T follicular helper cell (primary cell): ENCODE measurements at places on chromosomes 11 and 22.

DNA sequence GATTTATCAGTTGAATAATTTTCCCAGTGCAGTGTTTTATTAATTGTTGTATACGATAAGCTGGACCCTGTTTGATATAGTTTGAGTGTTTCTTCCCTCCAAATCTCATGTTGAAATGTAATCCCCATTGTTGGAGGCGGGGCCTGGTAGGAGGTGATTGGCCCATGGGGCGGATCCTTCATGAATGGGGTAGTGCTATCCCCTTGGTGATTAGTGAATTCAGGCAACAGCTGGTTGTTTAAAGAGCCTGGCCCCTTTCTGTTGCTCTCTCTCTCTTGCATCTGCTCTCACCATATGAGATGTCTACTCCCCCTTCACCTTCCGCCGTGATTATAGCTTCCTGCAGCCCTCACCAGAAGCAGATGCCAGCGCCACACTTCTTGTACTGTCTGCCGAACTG, 1.5 kb downstream of the OR5A1 start:
- DNase-seq, result no peak

DNA sequence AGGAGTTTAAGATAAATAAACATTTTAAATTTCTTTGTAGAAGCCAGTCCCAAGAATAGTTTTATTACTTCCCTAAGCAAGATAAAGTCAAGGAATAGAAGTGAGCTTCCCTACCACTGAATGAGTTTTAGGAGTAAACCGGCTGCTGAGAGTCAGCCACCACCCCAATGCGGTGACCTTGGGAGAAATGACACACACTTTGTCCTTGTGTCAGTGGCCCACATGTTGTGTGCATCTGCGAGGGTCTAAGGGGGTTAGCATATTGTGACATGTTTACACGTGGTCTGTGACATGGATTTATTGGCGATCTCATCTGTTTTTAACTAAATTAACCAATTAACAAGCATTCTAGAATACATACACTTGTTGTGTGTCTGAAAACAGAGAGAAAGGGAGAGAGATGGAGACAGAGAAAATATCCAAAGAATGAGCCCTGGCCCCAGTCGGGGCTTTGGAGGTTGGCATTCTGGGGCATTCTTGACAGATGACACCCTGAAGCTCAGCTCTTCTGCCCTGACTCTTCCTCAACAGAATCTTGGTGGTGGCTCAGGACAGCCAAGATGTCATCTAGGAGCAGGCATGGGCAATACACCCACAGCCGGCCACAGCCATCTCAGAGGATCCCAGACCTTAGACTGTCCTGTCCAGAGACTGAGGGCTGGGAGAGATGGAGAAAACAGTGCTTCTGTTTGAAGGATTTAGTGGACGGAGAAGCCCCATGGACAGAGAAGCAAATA, 29.7 kb upstream of the TMPRSS4 start:
- no peak for DNase-seq

DNA sequence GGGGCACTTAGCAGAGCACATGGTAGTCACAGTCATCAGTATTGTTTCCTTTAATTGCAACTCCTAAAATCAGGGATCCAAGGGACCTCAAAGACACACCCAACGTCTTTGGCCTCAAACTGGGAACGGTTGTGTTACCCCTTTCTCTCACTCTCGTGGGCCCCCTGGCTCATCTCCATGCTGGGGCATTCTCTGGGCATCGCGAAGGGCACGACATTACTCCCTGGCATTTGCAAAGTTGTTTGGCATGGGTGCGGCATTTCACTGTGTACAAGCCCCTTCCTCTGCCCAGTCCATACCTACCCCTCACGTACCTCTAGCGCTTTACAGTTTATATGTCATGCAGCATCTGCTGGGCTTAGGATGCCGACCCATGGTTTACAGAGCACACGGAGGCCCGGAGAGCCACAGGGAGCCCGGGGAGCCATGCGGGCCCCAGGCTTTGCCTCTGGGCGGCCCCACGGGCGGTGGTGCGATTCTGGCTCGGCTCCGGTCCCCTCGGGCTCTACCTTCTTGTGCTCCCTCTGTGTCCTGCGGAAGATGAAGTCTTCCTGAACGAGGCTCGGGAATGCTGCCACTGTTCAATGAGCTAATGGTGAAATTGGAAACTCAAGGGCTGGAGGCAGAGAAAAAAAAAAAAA, 21.9 kb upstream of the CACNG2 start:
- no peak for DNase-seq

DNA sequence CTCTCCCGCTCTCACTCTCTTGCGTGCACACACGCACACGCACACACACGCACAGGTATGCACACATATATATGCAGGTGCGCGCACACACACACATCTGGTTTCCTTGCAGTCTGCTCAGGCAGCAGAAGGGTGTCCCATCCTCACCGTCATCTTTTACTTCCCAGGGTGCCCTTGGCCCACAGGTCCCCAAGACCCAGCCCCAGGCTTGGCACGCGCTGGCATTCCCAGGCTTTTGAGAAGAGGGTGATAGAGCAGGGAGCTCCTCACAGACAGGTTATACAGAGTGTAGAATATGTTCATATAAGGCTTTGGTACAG, 52.0 kb upstream of the SPATA19 start:
- DNase-seq, result no peak

DNA sequence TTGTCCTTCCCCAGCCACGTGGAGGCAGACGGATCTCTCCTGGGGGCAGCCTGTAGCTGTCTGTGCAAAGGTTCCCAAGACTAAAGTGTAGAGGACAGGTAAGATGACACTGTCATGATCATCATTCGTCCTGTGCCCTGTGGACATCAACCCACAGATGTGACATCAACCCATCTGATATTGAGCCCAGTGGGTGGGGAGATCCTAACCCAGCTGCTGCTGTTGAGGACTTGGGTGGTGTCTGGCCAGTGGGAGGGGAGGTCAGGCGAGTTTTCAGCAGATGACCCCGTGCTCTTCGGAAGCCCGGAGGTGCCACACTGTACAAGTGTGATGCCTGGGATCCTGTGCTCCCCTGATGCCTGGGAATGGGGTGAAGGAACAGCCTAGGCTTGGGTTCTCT, 1.2 kb upstream of the GAL start:
- DNase-seq, result no peak

- DNase-seq, result no peak
Measured at GRCh38 chr22:44314425-44315067, 1.8 kb upstream of the SHISAL1 start.

- DNase-seq, result peak; percentile 48
Measured at GRCh38 chr22:36286096-36286957, 33.4 kb downstream of the APOL1 start.

GRCh38 chr22:38828191-38828590, 15.6 kb downstream of the NPTXR start:
- DNase-seq, result no peak

GRCh38 chr11:11380883-11381282, 27.8 kb upstream of the CSNK2A3 start:
- no peak for DNase-seq

DNA sequence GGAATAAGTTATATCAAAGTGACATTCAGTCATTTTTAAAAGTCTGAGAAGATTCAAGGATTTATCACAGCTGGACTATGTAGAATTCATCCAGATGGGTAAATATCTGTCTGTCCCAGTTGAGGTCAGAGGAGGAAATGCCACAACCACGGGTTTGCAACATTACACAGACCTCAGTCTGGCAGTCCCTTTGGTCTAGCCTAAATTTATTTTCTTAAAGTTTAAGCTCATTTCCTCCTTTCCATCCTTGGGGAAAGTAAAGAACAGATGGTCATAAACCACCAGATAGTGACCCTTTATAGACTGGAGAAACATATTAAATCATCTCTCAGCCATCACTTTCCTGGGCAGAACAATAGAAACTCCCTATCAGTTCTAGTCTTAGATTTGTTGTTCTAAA, 238.4 kb upstream of the DDI1 start:
- no peak for DNase-seq

DNA sequence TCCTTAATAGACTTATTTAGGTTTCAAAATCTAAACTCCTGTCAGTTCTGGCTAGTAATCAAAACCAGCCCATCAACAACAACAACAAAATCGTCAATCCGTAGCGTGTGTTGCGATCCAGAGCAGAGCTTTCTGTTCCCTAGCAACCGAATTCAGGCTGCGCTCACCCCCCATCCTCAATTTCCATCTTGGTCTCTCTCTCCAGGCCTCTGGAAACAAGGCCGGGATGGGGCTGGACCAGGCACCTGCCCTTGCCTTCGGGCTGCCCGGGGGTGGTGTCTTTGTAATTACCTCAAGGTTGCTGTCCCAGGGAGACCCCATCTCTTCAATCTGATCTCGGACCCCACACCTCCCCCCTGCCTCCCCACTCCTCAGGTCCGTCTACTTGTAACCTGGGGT, 1341.5 kb downstream of the BRD1 start:
- DNase-seq, result no peak

GRCh38 chr11:45287316-45287903, 1.3 kb upstream of the SYT13 start:
- no peak for DNase-seq

- DNase-seq, result no peak
Measured at GRCh38 chr11:89205378-89205777, 27.7 kb downstream of the TYR start.

DNA sequence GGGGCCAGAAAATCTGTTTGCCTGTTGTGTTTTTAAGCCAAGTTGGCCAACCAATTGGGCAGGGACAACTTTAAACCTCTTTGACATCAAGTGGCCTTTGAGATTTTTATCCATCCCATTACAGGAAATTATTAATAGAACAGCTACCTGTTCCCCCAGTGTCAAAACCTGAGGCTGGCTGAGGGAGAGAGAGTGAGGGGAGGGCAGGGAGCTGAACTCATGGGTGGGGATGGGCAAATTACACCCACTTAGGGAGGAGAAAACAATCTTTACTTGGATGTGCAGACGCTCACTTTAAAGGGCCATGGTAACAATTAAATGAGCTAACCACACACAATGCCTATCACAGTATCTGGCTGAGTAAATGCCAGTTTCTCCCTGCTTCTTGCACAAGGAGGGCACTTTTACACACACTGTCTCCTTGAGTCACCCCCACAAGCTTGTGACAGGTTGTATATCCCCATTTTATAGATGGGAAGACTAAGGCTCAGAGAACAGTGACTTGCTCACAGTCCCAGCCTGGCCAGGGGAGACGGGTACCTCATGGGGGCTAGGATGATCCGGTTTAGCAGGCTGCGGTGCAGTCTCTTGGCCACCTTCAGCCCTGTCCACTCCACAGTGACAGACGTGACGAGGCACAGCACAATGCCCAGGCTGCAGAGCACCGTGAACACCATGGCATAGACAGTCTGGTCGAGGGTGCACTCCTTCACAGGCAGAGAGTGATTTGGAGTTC, 17.8 kb upstream of the KCNJ11 start:
- no peak for DNase-seq

DNA sequence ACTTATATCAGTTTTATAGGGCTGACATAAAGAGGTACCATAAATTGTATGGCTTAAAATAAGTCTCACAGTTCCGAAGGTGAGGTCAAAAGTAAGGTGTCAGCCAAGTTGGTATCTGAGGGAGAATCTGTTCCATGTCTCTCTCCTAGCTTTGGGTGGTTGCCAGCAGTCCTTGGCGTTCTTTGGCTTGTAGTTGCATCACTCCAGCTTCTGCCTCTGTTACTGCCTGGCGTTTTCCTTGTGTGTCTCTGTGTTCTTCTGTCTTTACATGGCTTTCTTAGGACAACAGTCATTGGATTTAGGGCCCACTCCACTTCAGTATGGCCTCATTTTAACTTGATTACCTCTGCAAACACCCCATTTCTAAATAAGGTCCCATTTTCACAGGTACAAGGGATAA, 16.7 kb downstream of the MMP7 start:
- DNase-seq, result no peak

DNA sequence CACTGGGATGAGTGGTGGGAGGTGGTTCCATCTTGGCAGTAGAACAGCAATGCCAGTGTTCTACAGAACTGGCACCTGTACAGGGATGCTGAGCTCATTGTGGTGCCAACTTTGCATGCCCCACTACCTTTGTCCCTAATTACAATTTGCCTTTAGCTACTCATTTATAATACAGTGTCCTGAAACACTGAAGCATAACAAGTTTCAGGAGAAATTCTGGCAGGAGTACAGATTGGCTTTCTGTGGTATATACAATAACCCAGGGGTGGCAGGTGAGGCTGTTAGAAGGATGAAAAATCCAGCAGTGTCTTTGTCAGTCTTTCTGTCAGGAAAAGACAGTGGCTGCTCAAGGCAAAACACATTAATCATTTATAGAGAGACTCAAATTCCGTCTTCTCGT, 240.3 kb downstream of the FAM76B start:
- DNase-seq, result no peak

- no peak for DNase-seq
Measured at GRCh38 chr11:44128729-44129128, 33.3 kb downstream of the EXT2 start.

DNA sequence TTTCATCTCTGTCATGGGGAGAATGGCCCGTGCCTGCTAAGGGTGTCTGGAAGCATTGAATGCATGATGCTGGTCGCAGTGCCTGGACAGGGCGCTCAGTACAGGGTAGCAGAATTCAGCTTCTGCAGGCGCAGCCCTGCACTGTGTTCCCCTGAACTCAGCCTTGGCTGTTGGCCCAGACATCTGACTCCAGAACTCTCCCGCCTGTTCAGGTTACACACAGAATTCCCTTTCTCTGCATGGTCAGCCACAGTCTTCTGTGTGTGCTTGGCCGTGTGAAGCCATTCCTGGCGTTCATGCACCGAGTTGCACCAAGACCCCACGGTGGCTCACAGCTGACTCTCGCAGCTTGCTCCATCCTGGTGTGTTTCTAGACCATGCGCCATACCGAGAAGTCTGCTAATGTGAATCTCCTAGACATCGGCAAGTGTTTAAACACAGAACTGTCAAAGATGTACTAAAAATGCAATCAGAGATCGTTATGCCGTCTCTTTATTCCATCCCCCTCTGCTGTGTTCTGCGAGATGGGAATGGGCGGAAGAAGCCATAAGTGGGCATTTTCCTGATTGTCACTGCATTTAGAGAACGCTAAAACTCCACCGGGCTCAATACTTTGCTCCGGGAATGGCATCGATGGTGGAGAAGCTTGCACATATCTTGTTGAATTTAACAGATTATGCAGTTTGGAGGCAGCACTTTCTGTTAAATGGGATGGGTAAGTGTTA, 55.6 kb downstream of the MPPED1 start:
- DNase-seq, result no peak

- DNase-seq, result no peak
Measured at GRCh38 chr11:17468122-17468521, 8.5 kb downstream of the ABCC8 start.

- DNase-seq, result no peak
Measured at GRCh38 chr11:79634905-79635304, 194.1 kb upstream of the TENM4 start.

DNA sequence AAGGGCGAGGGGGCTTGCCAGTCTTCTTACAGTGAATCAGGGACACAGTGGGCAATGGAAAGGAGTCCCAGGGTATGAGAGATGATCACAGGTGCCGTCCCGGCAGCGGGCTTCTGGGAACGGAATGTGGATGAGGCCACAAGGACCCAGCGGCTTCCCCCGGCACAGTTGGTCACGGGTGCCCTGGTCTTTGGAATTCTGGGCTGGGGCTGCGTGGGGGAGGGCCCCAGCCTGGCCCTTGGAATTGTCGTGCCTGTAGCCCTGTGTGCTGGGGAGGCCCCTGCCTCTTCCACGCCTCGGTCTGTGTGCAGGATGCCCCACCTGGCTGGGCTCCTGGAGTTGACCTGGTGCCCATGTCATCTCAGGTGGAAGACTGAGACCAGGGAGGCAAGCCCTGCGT, 76.6 kb downstream of the FBLN1 start:
- DNase-seq, result no peak

- no peak for DNase-seq
Measured at GRCh38 chr11:60206616-60207015, 23.7 kb upstream of the MS4A6A start.

GRCh38 chr11:76252631-76253070, 46.3 kb upstream of the WNT11 start:
- no peak for DNase-seq

GRCh38 chr11:102577182-102577581, 46.6 kb upstream of the MMP7 start:
- no peak for DNase-seq
